ENCODE measurements at places on chromosomes 6 and 20. TPM values are rescaled to one million over a fixed set of nuclear protein-coding genes. Genes with fewer than 3 reads are reported as not detected.

DNA sequence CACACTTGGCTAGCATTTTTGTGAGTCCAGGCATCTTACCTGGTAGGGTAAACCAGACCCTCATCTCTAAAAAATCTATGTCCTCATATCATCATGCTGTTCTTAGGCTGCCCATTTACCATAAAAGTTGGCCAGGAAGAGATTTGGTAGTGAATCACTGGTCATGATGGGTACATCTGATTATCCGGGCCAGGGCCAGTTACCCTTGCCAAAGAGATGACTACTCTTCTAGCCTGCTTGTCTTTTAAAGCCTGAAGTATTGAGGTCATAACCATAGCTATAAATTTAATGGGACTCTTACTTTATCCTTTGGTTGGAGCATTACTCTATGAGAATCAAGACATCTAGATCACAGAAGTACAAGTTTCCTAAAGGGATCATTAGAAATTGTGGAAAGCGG is 276.8 kb downstream of the TENT5A start:
- DNase-seq, result no peak
- H3K27me3 ChIP-seq, result no peaks in the 10 kb centered on the region
- no peaks in the 10 kb centered on the region for H3K36me3 ChIP-seq

DNA sequence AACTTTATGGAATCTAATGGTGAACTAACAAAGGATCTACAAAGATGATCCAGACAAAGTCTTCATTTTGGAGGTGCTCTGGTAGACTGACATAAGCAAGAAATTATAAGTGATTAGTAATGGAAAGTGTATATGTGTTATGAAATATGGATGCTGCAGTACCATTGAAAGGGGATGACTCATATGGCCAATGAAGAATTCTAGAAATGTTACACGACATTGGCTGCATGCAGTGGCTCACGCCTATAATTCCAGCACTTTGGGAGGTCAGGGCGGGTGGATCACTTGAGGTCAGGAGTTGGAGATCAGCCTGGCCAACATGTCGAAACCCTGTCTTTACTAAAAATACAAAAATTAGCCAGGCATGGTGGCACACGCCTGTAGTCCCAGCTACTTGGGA is 23.5 kb downstream of the CFAP206 start:
- DNase-seq, result no peak

- H3K27me3 ChIP-seq, result no peaks in the 10 kb centered on the region
- H3K4me1 ChIP-seq, result peaks cover 12% of the 10 kb centered on the region
- no peak overlapping the region for H3K27ac ChIP-seq
- no peak overlapping the region for H3K4me3 ChIP-seq
Observed at GRCh38 chr6:44806656-44807055, 419.1 kb downstream of the CDC5L start.

DNA sequence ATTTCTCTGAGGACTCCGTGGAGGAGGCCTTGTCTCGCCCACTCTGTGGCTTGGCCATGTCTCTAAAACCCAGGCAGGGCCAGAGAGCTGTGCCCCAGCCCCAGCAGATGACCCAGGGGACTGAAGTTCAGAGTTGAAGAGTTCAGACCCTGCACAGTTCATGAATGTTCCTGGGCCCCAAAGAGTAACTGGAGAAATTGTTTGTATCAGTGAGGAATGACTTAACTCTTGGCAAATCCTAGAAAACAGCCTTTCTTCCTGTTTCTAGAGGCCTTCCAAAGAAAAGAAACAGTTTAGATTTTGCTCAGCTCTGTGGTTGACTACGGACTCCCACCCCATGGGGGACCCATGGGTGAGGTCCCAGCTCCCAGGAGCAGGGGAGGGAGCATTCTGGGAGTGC is 62.1 kb upstream of the EYA2 start:
- H3K27me3 ChIP-seq, result peaks cover 19% of the 10 kb centered on the region
- H3K27ac ChIP-seq, result no peak overlapping the region
- no peaks in the 10 kb centered on the region for H3K36me3 ChIP-seq
- no peaks in the 10 kb centered on the region for H3K4me1 ChIP-seq
- no peak overlapping the region for H3K4me3 ChIP-seq

- H3K27ac ChIP-seq, result no peak overlapping the region
- H3K4me1 ChIP-seq, result peaks cover 3% of the 10 kb centered on the region
- no peak overlapping the region for H3K4me3 ChIP-seq
- H3K27me3 ChIP-seq, result peaks cover 2% of the 10 kb centered on the region
Observed at GRCh38 chr6:44567406-44567805, 179.9 kb downstream of the CDC5L start.

DNA sequence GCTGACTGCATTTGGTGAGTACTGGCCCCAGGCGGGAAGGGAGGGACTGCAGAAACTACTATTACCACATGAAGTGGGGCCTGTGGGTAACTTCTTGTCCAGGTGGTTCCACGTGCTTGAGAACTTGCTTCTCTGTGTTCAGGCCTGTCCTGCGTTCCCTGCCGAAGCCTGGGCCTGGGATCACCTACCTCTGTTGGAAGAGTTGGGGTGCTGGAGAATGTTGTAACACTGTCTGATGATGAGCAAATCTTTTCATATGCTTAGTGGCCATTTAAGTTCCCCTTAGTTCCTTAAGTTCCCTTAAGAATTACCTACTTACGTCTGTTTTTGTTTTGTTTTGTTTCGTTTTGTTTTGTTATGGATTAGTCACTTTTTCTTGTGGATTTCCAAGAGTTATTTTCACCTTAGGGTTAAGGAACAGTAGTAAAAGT is 154.4 kb downstream of the DTNBP1 start:
- no peaks in the 10 kb centered on the region for H3K4me1 ChIP-seq
- H3K27ac ChIP-seq, result peak overlapping the region; percentile 8
- H3K36me3 ChIP-seq, result peaks cover 43% of the 10 kb centered on the region
- DNase-seq, result no peak
- H3K4me3 ChIP-seq, result no peak overlapping the region
- no peaks in the 10 kb centered on the region for H3K27me3 ChIP-seq

DNA sequence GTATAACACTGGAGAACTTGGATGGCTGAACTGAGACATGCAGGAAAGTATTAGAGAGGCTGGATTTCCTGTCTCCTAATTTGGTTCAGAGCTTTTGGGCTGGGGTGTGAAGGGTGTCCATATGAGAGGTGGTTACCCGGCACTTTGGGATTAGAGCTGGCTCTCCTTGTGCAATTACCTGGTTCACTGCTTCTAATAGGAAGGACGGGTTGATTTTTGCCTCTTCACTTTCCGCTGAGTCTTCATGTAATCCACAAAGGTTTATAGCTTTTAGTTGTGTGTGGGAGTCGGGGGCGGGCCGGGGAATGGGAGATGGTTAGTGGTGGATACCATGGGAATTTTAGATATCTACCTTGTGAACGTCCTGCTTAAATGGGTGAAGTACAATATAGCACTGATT is 151.5 kb downstream of the BTBD3 start:
- no peaks in the 10 kb centered on the region for H3K27me3 ChIP-seq
- no peaks in the 10 kb centered on the region for H3K4me1 ChIP-seq
- H3K27ac ChIP-seq, result no peak overlapping the region

DNA sequence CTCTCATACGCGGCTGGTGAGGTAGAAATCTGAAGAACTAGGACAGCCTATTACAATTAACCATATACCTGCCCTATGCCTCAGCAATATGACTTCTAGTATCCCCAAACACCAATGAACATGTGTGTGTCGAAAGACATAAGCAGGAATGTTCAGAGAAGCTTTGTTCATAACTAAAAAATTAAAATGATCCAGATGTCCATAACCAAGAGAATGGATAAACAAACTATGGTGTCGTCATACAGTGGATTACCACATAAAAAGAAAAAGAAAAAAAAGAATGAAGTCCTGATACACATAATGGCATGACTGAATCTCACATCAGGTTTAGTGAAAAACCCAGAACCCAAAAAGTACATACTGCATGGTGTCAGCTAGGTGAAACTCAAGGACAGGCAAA is 73.9 kb downstream of the MDN1 start:
- peaks cover 53% of the 10 kb centered on the region for H3K36me3 ChIP-seq
- no peak for DNase-seq
- no peaks in the 10 kb centered on the region for H3K27me3 ChIP-seq
- H3K4me1 ChIP-seq, result no peaks in the 10 kb centered on the region

- H3K36me3 ChIP-seq, result no peaks in the 10 kb centered on the region
- no peak for DNase-seq
- H3K27me3 ChIP-seq, result no peaks in the 10 kb centered on the region
- no peak overlapping the region for H3K4me3 ChIP-seq
- H3K27ac ChIP-seq, result peak overlapping the region; percentile 67
Observed at GRCh38 chr20:50381075-50381732, 129.0 kb upstream of the PTPN1 start.

GRCh38 chr6:98525860-98526259 is 308.5 kb upstream of the POU3F2 start:
- DNase-seq, result no peak
- no peaks in the 10 kb centered on the region for H3K27me3 ChIP-seq
- H3K36me3 ChIP-seq, result no peaks in the 10 kb centered on the region
- no peak overlapping the region for H3K27ac ChIP-seq

DNA sequence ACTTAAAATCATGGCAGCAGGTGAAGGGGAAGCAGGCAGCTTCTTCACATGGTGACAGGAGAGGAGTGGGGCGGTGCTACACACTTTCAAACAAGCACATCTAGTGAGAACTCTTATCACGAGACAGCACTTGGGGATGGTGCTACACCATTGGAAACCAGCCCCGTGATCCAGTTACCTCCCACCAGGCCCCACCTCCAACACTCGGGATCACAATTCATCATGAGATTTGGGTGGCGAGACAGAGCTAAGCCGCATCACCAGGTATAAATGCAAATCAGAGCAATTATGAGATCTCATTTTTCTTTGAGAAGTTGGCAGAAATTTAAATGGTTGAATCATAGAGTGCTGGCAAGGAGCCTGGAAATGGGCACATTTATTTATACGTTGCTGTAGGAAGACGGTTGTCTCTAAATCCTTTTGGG is 31.4 kb downstream of the IGF2R start:
- peak overlapping the region; percentile 15 for H3K27ac ChIP-seq
- peaks cover 64% of the 10 kb centered on the region for H3K36me3 ChIP-seq
- peaks cover 64% of the 10 kb centered on the region for H3K4me1 ChIP-seq
- DNase-seq, result no peak
- H3K4me3 ChIP-seq, result no peak overlapping the region

GRCh38 chr20:5945963-5946362 is 4.4 kb downstream of the TRMT6 start:
- H3K36me3 ChIP-seq, result peaks cover 65% of the 10 kb centered on the region
- peaks cover 2% of the 10 kb centered on the region for H3K27me3 ChIP-seq
- DNase-seq, result peak; percentile 8
- H3K4me3 ChIP-seq, result no peak overlapping the region

- H3K27me3 ChIP-seq, result no peaks in the 10 kb centered on the region
- H3K36me3 ChIP-seq, result peaks cover 13% of the 10 kb centered on the region
- H3K4me3 ChIP-seq, result no peak overlapping the region
Observed at GRCh38 chr20:18638768-18639167, 50.9 kb downstream of the DTD1 start.

- no peak overlapping the region for H3K27ac ChIP-seq
- H3K4me3 ChIP-seq, result peak overlapping the region; percentile 31
- DNase-seq, result peak; percentile 16
Observed at GRCh38 chr6:18214003-18214402, 50.3 kb downstream of the DEK start.

GRCh38 chr20:5524896-5525295 is 208.1 kb upstream of the PROKR2 start:
- H3K27ac ChIP-seq, result no peak overlapping the region
- H3K4me1 ChIP-seq, result peaks cover 9% of the 10 kb centered on the region
- no peaks in the 10 kb centered on the region for H3K27me3 ChIP-seq
- no peak for DNase-seq
- H3K36me3 ChIP-seq, result peaks cover 3% of the 10 kb centered on the region
- H3K4me3 ChIP-seq, result no peak overlapping the region

DNA sequence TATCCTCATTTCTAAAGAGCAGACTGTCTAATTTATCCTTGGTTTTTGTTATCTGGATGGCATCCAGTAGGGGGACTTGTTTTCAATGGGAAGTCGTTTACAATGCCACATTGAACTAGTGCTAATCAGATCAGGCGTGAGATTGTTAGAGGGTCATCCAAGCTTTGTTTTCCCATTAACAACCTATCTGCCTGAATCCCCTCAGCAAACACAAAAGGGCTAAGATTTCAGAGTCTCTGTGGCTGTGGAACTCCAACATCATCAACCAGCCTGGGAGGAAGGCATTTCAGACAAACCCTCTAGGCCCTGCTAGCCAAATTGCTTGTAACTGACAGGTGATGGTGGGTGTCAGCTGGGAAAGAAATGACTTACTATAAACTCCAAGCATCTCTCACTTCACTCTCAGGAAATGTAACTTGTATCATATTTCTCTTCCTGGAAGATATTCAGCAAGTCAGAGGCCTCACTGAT is 47.7 kb downstream of the COL19A1 start:
- H3K27ac ChIP-seq, result no peak overlapping the region
- H3K36me3 ChIP-seq, result no peaks in the 10 kb centered on the region
- H3K27me3 ChIP-seq, result peaks cover 5% of the 10 kb centered on the region
- no peak for DNase-seq

DNA sequence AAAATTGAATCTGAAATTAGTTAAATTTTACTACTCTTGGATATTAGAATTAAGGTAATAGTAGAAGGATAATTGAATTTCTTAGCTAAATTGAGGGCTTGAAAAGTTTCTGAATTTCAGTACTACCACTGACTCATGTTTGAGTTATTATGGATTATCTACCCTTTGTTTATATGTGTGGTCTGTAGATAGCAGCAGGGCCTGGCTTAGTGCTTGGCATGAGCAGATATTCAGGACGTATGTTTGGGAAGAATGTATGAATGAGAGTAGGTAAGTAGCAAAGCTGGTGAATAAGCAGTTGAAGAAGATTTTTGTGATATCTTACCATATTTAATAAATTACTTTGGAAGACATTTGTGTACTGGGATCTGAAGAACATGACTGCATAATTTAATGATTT is 152.7 kb downstream of the MACROD2 start:
- H3K4me3 ChIP-seq, result no peak overlapping the region
- H3K27me3 ChIP-seq, result no peaks in the 10 kb centered on the region
- H3K4me1 ChIP-seq, result no peaks in the 10 kb centered on the region
- no peak overlapping the region for H3K27ac ChIP-seq
- H3K36me3 ChIP-seq, result no peaks in the 10 kb centered on the region
- DNase-seq, result no peak

- peaks cover 3% of the 10 kb centered on the region for H3K36me3 ChIP-seq
- H3K27me3 ChIP-seq, result no peaks in the 10 kb centered on the region
- peaks cover 14% of the 10 kb centered on the region for H3K4me1 ChIP-seq
- no peak for DNase-seq
Observed at GRCh38 chr6:43434001-43434840, 6.9 kb downstream of the ABCC10 start.

GRCh38 chr6:33211136-33211535 is 2.8 kb downstream of the RING1 start:
- peaks cover 22% of the 10 kb centered on the region for H3K36me3 ChIP-seq
- peaks cover 68% of the 10 kb centered on the region for H3K4me1 ChIP-seq
- no peak overlapping the region for H3K27ac ChIP-seq
- no peak overlapping the region for H3K4me3 ChIP-seq

- no peaks in the 10 kb centered on the region for H3K27me3 ChIP-seq
- H3K27ac ChIP-seq, result peak overlapping the region; percentile 75
- no peak overlapping the region for H3K4me3 ChIP-seq
- H3K36me3 ChIP-seq, result peaks cover 17% of the 10 kb centered on the region
Observed at GRCh38 chr20:63196768-63197470, 19.0 kb downstream of the YTHDF1 start.

ZBTB12 gene
- total RNA-seq, result 2.1 TPM

TFAP2D gene
- total RNA-seq, result not detected

DCDC2 gene
- not detected for total RNA-seq

TRDN gene
- not detected for total RNA-seq

UBE2V1 gene
- total RNA-seq, result 151 TPM

C6orf58 gene
- total RNA-seq, result not detected

STXBP5 gene
- total RNA-seq, result 11.5 TPM

GJA10 gene
- not detected for total RNA-seq

All from activated CD8-positive, alpha-beta T cell treated with anti-CD3 and anti-CD28 coated beads for 36 hours (primary cell).